ENCODE measurements at places on chromosomes 1 and 21.

- no peak for DNase-seq
Measured at GRCh38 chr1:180233191-180234011, 3.3 kb downstream of the LHX4 start.

DNA sequence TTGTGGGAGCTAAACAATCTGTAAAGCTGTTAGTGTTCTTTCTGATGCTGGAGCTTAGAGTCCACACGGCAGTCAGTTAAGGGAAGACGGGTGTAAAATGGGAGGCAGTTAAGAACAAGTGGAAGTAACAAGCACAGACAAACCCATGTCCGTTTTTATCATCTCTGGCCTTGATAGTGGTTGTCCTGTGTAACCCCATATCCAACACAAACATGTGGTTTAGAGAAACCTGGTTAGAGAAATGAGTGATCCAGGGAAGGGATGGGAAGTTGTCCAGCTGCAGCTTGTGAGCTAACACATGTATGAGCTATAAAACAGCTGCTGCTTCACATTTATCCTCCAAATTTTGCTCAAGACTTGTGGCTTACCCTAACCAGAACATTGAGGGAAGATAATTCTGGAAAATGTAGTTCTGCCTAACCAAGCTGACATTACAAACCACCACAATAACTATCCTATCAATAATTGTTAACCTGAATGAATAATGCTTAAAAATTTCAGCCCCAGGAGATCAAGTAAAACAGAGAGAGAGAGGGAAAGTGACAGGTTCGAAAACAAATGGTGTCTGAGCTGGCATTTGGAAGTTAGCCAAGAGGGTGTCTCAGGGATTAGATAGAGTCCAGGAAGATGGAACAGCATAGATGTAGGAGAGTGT is 10.6 kb upstream of the C1orf162 start:
- no peak for DNase-seq

DNA sequence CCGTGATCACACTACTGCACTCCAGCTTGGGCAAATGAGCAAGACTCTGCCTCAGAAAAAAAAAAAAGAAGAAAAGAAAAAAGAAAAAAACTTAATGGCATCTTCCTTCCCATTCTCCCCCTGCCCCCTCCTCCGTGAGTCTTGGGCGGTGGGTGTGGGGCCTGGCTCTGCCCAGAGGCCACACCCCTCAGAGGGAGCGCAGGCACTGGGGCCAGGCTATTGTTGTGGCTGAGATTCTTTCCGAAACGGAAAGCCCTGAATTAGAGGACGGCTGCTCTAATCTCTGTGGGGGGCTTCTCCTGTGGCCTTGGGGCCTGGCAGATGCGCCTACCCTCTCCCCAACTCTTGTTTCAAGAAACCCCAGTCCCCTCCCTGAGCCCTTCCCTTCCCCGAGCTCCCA is 4.1 kb upstream of the FAM110D start:
- no peak for DNase-seq

DNA sequence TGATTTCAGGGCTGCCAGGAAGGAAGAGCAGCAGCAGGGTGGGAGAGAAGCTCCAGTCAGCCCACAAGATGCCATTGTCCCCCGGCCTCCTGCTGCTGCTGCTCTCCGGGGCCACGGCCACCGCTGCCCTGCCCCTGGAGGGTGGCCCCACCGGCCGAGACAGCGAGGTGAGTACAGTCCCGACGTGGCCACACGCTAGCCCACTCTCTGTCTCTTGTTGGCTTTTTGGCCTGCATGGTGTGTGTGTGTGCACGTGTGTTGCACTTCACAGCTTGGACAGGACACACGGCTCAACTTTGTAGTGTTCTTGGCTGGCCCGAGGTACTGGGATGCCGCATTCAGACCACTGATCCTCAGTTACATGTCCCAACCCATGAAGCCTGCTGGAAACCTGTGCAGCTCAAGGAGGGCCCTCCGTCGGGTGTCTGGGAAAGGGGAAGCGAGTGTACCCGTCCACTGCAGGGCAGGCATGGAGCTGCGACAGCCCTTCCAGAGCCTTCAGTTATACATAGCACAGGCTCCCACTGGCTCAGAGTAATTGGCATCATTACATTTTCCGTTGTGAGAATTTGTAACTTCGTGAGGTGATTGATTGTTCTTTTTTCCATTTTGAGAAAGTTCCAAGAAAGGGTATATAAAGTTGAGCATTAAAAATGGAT is 454 bp downstream of the CORT start:
- DNase-seq: no peak

DNA sequence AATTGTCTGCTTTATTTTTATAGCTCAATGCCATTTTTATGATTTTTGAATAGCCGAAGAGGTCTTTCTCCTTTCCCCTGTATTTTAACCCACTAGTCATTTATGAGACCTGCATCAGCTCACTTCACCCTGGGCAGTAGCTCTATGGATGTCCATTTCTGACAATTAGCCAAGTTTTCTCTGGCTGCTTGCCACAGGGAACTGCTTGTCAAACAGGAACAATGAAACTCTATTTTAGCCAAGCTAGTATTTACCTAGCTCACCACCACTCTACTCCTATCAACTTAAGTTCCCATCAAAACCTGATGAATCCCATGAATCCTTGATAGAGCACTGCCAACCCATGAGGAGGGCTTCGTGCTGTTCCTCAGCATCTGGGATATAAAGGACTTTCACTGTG is 406.7 kb downstream of the RWDD3 start:
- peak; percentile 51 for DNase-seq

- no peak for DNase-seq
Measured at GRCh38 chr21:46226920-46227599, 1.5 kb downstream of the LSS start.

GRCh38 chr1:193013707-193014106 is 45.5 kb downstream of the UCHL5 start:
- DNase-seq: no peak

GRCh38 chr1:41365320-41365633 is 4.0 kb downstream of the FOXO6 start:
- no peak for DNase-seq

- no peak for DNase-seq
Measured at GRCh38 chr1:25106976-25107642, 125.2 kb downstream of the SYF2 start.

DNA sequence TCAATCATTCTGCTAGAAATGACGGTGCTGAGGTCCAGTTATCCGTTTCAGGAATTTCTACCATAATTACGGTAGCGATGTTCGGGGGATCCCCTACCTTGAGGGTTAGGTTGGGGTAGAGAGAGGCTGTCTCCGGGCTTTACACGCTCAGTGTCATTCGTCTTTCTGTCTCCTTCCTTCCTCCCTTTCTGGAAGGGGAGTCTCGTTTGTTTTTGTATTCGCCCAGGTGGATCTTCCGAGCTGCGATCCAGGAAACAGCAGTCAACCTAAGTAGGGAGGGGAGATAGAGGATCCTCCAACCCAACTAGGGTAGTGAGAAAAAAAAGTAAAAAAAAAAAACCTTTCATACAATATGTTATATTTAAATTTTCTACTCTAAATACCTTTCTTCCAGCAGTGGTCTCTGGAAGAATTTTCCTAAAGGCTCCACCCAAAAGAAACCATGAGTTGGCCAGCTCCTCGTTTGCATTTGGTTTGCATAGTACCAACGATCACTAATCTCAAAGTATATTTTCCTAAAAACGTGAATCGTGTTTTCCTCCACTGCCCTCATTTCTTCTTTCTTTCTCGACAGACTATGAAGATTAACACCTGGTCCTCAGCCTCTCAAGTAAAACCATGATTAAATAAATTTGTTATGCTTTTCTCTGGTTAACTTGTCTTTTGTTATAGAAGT is 611 bp upstream of the PIK3C2B start:
- no peak for DNase-seq

DNA sequence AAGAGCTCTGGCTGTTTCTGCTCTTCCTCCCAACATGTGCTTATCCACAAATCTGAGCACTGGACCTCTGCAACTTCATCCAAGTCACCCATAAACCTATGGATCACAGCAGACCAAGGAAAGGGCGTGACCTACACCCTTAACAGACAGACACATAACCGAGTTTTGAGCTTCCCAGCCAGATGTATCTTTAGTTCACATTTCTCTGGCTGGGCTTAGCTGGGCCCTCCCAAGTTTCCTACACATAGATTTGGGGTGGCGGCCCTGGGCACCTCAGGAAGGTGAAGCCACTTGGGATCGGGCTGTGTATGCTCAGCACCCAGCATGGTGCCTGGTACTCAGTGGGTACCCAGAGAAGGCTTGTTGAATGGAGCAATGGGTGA is 26.4 kb downstream of the FAAH start:
- DNase-seq: no peak

- no peak for DNase-seq
Measured at GRCh38 chr1:151710187-151710840, 6.3 kb downstream of the CELF3 start.

DNA sequence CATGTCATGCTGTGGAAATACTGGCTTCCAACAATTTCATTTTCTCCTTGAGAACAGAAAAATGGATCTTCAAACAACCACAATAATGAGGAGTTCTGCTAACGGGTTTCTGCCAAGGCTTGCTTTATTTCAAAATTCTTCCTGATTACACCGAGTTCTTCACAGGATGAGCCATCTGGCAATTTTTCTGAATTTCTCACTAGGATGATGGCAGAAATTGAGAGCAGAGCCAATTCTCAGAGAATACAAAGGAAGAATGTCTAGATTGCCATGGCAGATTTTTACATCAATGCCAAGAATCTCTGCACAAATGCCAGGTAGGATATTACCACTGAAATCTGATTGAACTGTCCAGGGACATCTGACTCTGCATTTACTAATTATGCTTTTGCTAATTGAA is 619.0 kb upstream of the CHRM3 start:
- DNase-seq: no peak

Data from NCI-H345 (cell line).